ENCODE measurements at places on chromosomes 3 and 15.

DNA sequence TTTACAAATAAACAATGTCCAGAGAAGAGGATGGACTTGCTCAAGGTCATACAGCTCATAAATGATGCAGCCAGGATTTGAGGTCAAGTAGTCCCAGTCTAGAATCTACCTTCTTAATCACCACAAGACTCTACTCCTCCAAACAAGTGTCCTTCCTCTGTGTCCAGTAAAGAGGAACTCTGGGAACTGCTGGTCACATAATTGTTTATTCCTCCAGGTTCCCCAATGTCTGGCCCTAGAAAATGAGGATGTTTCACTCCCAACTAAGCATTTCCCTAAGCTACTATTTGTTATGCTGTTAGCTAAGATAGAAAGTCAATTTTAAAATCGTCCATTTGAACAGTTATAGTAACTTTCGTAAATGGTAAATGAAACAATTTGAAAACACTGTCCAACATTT is 192.4 kb downstream of the FHIT start:
- no peak for DNase-seq

DNA sequence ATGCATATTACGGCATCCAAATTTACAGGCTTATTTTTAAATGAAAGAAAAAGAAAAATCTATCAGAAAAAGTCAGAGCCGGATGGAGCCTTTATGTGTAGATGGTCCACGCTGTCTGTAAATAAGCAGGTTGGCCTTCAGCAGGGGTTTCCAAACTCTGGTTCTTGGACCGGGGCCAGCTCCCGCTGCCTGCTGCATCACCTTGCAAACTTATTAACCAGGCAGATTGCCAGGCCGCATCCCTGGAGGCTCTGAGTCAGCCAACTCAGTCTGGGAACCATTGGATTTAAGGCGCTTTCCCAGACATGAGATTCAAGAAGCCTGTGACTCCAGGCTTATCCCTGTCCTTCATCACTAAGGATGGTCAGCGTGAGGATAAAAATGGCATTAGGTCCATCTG is 212.4 kb downstream of the OPA1 start:
- DNase-seq = no peak

DNA sequence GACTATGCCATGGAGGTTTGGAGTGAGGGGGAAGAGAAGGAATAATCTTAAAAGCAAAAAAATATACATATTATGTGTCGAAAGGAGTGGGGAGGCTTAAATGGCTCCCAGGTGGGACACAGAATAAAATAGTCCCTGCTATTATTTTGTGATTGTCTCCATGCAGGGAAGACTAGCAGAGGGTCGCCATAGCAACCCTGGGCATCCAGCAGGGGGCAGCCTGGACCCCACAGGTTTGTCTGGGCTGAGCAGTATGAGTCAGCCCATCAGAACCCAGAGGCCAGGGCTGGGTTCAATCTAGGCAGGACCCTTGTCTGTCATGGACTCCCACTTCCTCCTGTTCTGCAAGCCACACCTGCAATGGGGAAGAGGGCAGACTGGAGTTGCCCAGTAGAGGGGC is 17.6 kb upstream of the LINGO1 start:
- no peak for DNase-seq

DNA sequence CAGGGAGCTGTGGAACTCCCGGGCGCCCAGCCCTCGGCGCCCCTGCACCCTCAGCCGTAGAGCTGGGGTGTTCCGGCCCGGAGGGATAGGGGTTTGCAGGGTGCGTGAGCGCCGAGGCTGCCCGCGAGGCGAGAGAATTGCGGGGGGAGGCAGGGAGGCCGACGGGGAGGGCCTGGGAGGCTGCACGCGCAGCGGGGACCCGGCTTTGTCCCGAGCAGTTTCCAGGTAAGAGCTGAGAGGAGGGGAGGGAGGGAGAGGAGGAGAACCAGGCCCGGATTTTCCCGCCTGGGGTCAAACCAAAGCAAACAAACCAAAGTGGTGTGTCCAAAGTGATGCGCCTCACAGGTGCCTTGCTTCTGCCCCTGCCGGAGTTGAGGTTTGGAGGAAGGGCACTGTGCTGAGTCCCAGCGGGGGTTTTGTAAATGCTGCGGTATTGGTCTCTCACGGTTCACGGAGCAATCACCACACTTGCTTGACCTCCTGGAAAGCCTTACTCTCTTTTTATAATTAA is 146.4 kb downstream of the TJP1 start:
- DNase-seq = no peak

- no peak for DNase-seq
Observed at GRCh38 chr3:16961621-16962205, 77.0 kb downstream of the PLCL2 start.

DNA sequence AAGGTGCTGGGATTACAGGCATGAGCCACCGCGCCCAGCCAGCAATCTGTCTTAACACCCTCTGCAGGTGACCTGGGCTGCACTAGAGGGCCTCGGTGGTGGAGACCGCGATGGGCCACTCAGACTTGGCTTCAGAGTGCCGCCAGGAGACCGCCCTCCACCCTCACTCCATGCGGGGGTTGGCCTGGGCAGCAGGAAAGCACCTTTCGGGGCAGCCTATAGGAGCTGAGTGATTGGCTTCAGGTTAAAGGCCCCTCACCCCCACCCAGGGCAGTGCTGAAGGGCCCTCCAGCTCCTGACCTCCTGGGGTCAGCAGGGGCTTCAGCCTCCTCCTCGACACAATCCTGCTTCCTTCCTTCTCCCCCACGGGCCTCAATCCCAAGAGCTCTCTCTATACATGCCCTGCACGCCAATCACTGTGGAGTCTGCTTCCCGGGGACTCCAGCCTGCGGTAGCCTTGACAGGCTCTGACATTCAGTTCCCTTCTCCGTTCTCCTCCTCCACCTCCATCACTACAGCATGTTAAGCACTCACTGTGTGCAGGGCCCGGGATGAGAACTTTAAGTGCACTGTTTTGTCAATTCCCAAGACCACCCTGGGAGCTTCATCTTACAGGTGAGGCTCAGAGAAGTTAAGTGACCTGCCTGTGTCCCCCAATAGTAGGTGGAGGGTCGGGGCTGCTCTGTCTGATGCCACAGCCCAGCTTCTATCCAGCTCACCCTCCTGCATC is 225.3 kb downstream of the XXYLT1 start:
- DNase-seq = no peak

DNA sequence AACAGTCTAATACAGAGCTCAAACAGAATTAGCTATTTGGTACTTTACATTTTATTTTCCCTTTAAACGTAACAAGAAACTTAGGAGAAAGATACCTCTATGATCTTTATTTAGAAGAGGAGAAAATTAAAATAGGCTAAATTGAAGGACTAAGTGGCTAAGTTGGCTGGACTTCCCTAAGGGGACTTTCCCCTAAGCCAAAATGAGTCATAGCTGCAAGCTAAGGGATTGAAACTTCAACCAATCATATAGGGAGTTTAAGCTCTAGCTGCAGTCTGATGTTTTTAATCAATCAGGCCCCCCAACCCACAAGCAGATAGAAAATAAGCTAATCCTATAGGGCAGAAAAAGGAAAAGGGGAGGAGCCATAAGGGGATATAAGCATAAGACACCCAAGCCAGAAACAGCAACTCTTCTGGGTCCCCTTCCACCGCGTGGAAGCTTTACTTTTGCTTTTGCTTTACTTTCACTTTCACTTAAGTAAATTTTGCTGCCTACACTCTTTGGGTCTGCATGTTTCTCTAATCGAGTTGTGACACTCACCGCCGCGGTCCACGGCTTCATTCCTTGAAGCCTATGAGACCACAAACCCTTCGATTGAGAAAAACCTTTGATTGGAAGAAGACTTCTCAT is 1108.5 kb upstream of the EPHA6 start:
- peak; percentile 28 for DNase-seq

DNA sequence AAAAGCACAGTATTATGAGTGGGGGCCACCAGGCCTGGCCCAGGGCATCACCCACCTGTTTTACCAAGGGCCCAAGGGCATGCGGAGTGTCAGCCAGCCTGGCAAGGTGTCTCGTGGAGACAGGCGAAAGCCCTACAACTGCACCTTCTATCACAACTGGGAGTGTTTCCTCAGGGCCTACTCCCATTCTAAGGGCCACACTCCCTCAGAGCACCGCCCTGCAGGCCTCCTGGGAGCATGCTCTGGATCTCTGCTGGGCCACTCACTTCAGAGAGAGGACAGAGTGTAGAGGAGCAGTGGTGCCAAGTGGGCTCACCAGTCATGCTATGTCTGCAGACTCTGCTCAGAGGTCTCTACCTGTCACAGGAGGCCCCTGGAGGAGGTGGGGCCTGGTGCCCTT is 21.2 kb upstream of the CLK3 start:
- DNase-seq = no peak

GRCh38 chr3:159635047-159635641 is 353.5 kb upstream of the IL12A start:
- no peak for DNase-seq

DNA sequence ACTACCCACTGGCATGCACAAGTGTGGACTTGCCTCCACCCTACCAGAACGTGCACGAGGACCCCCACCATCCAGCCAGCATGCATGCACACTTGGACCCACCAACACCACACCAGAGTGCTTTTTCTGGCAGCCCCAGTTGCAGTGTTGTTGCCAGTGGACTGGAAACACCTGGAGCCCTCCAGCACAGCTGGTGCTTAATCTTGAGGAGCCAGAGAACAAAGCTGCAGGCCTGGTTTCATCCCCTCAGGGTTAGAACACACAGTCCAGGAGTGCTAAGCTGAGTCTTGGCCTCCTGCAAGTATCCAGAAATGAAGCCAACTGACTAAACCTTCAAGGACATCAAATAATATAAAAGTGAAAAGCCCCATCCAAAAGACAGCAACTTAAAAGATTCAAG is 888.0 kb downstream of the NTRK3 start:
- no peak for DNase-seq

- no peak for DNase-seq
Observed at GRCh38 chr3:39460677-39461076, 6.8 kb upstream of the MOBP start.

DNA sequence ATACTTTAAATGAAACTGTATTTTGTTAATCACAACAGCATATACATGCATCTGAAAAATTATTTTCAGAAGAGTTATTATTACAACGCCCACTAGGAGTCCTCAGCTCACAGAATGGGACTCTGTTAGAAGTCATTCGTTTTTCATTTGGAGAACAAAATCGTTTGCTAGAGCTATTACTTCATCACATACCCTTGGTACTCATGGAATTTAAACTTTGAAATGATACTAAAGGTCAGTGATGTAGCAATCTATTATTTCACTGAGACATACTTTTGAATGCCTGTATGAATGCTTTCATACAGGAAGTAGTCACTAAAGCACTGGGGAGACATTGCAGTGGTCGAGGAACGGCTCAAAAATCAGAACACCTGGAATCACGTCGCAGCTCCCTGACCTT is 198.1 kb downstream of the MBNL1 start:
- DNase-seq = no peak

DNA sequence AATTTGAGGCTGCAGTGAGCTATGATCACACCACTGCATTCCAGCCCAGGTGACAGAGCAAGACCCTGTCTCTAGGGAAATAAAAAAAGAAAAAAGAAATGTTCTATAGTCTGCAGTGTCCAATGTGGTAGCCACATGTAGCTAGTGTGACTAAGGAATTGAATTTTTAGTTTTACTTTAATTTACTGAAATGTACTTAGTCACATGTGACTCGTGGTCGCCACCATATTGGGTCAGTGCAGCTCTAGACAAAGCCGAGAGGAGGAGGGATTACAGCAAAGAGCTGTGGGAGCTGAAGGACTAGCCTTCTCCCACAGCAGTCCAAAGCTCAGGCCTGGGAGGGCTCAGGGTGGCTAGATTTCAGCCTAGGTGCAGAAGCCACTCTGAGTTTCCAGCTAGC is 65.9 kb upstream of the NTRK3 start:
- DNase-seq = no peak

- DNase-seq = no peak
Observed at GRCh38 chr15:56351353-56351752, 13.9 kb upstream of the TEX9 start.

GRCh38 chr15:89164712-89165211 is 56.6 kb downstream of the RLBP1 start:
- DNase-seq = no peak

GRCh38 chr15:31237043-31237324 is 89.7 kb upstream of the KLF13 start:
- no peak for DNase-seq

DNA sequence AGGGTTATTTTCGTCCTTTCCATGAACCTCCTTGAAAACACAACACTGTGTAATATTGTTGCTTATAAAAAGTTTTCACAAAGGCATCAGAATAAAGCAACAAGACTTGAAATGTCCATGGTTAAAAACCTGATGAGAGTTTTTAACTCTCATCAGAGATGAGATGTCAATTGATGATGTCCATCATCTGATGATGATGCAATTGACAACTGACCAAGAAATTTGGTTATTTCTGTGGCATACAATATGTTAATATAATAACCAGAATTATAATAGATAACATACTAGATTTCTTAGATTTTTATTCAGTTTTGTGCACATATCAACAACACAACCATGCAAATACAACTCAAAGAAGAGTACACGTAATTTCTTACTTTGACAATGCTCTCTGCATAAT is 15.5 kb upstream of the FNDC3B start:
- DNase-seq = no peak

DNA sequence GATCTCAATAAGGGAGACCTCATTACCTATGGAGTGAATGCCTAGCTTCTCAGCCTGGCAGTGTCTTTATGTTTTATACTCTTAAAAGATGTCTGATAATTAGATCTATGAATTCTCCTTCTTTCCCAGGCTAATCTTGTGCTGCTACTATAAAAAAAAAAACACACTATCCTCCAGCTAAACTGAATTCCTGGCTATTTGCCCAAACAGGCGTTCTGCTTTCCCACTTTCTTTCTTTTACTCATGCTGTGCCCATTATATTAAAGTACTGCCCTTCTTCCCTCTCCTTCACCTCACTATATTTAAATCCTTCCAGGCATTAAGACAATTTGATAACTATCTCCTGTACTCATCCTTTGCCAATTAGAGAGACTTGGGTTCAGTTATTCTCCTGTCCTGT is 1134.9 kb downstream of the ROBO2 start:
- DNase-seq = no peak

DNA sequence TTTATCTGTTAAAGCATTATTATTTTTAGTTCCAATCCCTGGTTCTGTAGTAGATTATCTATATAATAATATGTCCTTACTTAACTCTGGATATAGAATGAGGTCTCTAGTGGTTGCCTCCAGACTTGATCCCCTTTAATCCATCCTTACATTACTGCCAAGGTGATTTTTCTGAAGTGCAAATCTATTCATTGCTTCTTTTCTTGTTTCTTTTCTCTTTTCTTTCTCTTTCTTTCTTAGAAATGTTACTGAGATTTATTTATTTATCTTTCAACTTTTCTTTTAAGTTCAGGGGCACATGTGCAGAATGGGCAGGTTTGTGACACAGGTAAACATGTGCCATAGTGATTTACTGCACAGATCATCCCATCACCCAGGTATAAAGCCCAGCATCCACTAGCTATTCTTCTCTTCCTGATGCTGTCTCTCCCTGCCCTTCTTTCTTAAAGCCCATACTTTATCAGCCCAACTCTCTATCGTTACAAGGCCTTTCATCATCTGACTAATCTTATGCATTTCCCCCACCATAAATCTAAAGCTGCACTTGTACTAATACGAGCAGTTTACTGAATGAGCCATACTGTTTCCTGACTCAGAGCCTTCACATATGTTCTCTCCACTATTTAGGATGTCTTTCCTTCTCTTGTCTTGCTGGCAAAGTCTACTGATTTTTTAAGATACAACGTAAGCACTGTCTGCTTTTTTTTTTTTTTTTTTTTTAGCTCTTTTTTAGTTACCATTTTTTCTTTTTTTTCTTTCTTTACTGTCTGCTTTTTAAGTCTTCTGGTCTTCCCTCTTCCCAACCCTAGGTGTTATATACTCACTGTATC is 4.6 kb downstream of the GLCE start:
- no peak for DNase-seq

Data from CD4-positive, alpha-beta memory T cell (primary cell).